ENCODE measurements at places on chromosomes 7 and 10.

DNA sequence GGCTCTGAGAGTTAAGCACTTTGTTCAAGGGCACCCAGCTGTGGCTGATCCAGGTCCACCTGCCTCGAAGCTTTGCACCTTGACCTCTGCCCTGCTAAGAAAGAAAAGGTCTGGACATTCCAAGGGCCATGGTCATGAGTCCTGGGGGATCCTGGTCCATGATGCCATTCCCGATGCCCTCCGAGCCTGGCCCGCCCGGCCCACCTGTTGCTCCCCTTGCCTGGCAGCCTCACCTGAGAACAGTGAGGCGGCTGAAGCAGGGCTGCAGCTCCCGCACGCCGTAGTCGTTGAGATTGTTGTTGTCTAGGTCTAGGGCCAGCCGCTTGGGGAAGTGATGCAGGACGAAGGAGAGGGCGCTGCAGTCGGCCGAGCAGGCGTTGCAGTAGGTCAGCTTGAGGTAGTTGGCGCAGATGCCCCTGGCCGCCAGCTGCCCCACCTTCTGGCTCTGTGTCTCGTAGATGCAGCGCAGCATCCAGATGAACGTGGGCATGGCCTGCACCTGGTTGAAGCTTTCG, 27.5 kb downstream of the NOD1 start:
- no peak for DNase-seq

GRCh38 chr10:8803992-8804391, 749.5 kb downstream of the GATA3 start:
- no peak for DNase-seq

DNA sequence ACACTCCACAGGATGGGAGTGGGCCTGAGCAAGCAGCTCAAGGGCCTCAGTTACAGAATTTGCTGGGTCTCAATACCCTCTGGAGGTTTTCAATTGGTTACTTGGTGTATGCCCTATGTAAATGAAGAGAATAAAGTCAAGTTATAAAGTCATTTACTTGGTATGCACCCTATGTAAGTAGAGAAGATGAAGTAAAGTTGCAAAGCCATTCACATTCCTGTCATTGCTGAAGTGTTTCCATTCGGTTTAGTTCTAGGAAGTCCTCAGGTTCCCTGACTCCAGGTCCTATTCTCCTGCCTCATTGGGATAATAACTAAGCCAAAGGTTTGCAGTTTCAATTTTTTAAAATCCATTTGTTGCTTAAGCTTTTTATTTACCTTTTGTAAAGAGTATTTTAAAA, 272.6 kb upstream of the NPSR1 start:
- no peak for DNase-seq

DNA sequence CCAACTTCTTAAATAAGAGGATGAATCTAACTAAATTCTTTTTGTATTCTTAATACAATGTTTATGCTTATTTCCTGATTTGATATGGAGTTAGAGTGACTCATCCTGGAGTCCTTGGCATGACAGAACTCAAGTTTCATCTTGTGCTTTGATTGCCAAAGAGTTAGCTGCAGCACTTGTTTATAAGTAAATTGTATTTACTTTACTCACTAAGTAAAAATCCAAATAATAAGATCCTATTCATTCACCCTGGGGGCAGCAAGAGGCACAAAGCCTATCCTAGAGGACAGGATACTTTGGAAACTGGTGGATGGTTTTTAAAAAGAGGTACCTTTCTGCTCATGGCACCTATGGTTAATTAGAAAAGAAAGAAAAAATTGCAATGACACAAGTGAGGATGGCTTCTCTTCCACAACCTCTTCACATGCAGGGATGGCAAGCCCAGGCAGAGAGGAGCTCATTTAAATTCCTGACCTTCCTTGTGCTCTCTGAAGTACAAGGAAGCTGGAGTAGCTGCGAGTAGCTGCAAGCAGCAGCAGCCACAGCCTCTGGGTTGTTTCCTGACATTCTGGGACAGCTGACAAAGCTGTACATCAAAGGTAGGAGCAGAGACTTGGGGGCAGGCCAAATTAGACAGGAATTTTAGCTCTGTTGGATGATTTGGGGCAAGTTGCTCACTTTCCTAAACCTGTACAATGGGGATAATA, 28.5 kb upstream of the CROT start:
- no peak for DNase-seq

- no peak for DNase-seq
These were observed 71.6 kb downstream of the FBXL13 start for GRCh38 chr7:103003004-103003403.
